ENCODE measurements at places on chromosomes 16 and 17.

DNA sequence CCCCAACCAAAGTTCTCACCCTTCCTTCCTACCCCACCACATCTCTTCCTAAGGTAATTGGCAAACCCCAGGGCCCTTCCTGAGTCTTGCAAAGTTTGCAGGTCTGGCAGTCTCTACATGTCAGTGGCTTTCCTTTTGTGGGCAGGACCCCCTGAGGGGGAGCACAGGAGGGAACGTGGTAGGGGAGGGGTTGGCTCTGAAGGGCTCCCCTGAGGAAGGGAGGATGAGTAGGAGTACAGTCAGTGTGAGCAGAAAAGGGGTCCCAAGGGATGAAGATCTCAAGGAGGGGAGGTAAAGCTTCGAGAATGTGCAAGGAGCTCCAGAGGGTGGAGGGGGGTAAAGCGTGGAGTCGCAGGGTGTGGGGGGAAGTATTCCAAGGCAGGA is 206.9 kb downstream of the RAB11FIP4 start:
- no peak for DNase-seq

DNA sequence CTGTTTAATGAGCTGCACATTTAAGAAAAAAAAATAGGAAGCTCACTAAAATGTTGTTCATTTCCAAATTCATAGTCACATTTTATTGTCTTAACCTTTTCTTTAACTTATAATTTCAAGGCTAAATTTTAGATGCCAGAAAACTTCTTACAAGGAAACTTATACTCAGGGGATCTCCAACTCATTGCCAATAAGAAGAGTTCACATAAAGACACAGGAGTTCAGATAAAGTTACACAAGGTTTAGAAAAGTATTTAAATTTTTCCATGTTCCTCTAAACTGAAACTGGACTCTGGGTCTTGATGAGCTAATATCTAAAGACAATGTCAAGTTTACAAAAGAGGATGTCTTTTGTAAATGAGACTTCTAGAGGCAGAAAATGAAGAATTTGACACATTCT is 190.7 kb upstream of the KCNJ16 start:
- no peak for DNase-seq

GRCh38 chr16:77574867-77575624 is 140.2 kb upstream of the ADAMTS18 start:
- no peak for DNase-seq

GRCh38 chr17:5854871-5855554 is 215.2 kb upstream of the WSCD1 start:
- no peak for DNase-seq

DNA sequence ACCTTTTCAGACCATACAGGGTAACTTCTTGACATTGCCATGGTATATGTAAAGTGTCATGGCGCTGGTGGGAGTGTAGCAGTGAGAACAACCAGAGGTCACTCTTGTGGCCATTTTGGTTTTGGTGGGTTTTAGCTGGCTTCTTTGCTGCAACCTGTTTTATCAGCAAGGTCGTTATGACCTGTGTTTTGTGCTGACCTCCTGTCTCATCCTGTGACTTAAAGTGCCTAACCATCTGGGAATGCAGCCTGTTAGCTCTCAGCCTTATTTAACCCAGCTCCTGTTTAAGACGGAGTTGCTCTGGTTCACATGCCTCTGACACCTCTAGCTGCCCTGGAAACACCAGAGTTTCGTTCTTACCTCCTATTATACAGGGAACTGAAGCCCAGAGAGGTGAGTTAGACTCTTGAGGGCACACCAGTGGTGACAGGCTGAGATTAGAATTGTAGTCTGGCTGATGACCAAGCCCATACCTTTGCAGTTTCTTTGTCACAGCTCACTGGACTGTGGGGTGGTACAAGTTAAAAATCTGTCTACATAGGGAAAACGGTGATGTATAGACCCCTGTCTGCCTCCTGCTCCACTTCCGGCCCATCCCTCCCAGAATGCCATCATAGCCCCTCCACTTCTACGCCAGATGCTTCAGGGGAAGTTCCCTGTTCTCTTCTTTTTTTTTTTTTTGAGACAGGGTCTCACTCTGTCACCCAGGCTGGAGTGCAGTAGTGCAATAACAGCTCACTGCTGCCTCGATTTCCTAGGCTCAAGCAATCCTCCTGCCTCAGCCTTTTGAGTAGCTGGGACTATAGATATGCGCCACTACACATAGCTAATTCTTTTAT is 21.0 kb downstream of the KSR1 start:
- DNase-seq, result no peak

- no peak for DNase-seq
Observed at GRCh38 chr16:82658796-82659195, 32.0 kb downstream of the CDH13 start.

- DNase-seq, result no peak
Observed at GRCh38 chr17:58809564-58809936, 53.9 kb downstream of the PPM1E start.

GRCh38 chr17:34377078-34377823 is 14.2 kb upstream of the CCL1 start:
- no peak for DNase-seq

DNA sequence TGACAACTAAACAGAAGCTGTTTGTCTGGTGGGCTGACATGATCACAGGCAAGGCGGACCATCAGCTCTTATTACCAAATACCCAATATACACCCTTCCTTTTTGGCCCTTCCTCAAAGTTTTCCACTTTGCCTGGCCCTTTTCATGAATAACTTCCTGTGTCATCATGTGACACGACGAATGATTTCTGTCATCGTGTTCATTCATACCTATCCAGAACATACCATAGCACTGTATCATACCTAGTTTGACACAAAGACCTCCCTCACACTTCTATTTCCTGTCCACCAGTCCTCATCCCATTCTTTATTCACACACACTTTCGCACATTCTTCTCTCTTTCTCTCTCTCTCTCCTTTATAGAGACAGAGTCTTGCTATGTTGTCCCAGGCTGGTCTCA is 131.8 kb downstream of the STX8 start:
- DNase-seq, result no peak

DNA sequence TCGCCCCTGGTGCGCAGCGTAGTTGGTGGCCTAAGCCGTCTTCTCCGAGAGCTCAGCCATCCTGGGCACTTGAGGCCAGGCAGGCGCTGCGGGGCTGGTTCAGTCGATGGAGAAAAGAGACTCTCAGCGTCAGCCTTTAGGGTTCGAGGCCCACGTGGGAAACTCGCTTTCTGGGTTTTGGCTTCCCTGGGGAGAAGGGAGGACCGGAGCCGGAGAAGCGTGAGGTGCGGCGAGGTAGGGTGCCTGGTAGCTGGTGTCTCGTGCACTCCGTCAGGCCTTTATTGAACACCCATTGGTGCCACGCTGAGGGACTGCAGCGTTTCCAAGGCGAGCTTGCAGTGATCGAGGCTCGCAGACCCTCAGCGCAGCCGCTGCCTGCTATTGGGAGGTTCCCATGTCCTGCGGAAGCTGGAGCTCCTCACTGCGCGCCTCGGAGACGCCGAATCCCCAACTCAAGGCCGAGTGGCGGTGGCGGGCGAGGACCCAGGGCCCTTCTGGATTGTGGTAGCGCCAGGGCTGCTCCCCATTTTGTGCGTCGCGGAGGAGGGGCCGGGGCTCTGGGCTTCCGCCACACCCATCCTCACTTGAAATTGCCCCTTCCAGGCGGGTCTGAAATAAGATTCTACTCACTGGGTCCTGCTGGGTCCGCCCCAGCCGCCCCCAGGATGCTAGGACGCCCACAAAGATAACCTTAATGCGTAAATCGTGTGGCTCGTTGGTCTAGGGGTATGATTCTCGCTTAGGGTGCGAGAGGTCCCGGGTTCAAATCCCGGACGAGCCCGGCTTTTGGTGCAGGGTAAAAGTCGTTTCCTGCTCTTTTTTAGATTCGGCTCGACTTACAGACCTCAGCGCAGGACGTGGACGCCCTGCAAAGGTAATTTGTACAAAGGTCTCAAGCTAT is 1.2 kb downstream of the OR1F1 start:
- peak; percentile 45 for DNase-seq

GRCh38 chr17:1834380-1835149 is 4.8 kb downstream of the RPA1 start:
- DNase-seq, result no peak

- no peak for DNase-seq
Observed at GRCh38 chr16:11565665-11566064, 21.1 kb downstream of the LITAF start.

GRCh38 chr17:75271955-75272847 is 1.2 kb upstream of the MIF4GD start:
- DNase-seq, result no peak

DNA sequence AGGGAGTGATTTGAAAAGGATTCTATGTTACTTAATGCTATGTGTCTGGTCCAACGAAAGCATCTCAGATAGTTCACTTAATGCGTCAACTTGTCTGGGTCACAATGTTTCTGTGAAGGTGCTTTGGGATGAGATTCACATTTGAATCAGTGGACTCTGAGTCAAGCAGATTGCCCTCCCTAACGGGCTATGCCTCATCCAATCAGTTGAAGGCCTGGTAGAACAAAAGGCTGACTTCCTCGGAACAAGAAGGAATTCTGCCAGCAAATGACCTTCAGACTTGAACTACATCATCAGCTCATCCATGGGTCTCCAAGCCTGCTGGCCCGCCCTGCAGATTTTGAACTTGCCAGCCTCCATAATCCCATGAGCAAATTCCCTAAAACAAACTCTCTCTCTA is 15.2 kb downstream of the EMP2 start:
- no peak for DNase-seq

DNA sequence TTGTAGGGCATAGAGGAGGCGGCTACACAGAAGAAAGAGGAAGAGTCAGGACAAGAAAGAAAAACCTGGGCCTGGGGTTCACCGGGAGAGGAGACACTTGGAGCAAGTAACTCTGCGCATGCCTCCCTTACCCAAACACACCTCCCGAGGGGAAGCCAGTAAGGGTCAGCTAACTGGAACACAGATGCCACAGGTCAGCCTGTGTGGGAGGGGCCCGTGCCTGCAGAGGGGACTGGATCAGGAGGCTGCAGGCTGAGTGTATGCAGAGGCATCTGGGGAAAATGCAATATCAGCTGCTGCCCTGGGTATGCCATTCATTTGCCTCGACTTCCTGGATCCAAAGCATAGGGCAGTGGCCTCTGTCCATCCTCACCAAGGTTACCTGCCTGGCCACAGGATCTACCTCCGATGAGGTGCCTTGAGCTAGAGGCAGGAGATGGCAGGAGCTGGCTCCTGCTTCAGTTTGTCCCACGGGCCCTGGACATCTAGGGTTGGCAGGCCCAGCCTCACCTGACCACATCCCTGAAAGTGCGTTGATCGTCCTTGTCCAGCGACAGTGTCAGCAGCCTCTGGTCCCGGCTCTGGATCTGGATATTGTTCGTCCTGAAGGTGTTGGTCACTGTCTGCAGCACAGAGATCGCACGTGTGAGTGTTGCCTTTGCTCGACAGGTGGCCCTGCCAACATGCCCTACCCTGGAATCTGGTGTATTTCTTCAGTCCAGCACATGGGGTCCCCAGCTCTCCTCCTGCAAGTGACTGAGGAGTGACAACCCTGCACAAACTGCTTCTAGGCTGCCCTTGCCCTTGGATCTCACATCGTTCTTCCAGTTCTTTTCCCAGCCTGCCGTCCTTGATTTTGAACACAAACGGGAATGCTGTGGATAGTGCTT is 4.6 kb upstream of the MFSD6L start:
- DNase-seq, result no peak

DNA sequence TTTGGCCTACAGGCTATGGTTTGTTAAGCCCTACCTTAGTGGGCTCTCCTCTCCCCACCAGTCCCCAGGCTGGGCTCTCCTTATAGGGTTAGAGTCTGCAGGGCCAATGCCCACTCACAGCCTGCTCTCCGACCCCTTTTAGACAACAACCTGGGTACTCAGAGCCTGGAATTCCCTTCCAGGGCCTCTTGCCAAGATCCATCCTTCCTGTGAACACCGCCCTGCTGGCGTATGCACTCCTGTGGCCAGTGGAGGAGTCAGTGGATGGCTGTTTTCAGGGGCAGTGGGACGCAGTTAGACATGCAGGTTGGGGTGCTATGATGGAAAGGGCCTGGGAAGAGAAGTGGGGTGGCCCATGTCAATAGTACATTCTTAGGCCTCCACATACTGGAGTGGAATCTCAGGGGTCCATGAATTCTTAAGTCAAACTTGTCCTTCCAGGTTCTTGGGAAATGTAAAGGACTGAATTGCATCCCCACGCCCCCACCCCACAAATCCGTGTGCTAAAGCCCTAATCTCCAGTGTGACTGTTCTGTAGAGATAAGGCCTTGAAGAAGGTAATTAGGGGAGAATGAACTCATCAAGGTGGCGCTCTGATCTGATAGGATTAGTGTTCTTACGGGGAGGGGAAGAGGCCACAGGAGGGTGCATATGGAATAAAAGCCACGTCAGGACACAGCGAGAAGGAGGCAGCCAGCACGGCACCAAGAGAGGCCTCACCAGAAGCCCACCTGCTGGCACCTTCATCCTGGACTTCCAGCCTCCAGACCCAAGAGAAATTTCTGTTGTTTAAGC is 81.6 kb upstream of the CACNG5 start:
- DNase-seq, result no peak

Measured in stimulated activated CD8-positive, alpha-beta memory T cell treated with anti-CD3 and anti-CD28 coated beads, Interleukin-4, amount 100 ng/mL, for 24 hours (primary cell).